ENCODE measurements at places on chromosomes 3 and 15.

- no peak for DNase-seq
These were observed 410.8 kb upstream of the RASGRP1 start for GRCh38 chr15:38975282-38975990.

DNA sequence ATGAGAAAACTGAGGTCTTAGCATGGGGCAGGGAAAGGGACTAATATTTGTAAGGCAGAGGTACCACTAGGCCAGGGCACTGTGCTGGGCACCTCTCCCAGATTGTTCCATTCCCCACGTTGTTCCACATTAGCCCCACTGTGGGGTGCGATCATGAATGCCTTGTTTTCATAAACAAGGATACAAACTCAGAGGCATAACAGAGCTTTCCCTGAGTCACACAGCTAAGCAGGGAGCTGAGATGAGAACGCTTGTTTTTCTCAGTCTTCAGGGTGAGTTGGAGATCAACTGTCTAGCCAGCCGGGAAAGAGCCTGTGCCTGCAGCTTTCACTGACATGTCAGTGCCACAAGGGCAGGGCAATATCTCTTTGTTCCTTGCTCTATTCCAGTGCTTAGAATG, 47.9 kb upstream of the ITGA11 start:
- no peak for DNase-seq

DNA sequence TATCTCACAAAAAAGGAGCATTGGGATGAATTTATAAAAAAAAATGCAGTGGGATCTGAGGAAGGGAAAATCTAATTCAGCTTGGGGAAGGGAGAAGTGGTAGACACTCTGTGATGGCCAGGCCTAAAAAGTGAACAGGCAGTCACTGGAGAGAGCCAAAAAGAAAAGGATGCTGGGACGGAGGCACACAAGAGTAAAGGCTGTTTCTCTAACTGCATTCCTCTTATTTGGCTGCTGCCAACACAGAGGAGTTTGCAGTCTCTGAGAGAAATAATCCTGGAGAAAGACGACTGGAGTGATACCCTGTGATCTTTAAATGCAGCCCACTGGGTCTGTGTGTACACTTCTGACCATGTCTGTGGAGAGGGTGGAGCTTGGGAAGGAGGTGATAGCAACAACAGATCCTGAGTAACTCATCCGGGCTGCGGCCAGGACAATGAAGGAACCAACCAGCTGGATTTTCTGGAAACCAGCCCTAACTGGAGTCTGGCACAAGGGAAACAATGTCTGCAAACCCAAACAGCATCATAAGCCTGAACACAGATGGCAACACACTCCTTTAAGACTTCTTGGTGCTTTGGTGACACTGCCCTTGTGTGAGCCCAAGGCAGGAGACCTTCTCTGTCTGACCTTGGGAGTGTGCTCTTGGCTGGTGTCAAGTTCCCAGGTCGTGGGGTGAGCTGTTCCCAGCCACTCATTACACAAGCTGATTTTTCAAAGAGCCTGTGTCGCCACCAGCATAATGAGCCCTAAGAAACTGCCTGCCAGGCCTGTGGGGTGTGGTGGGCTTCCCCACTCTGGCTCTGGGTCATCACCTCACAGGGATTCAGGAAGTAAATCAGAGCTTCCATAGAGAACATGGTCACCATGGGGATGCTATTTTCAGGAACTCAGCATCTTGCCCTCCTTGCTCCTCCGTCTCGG, 8.0 kb downstream of the FYCO1 start:
- DNase-seq = no peak

DNA sequence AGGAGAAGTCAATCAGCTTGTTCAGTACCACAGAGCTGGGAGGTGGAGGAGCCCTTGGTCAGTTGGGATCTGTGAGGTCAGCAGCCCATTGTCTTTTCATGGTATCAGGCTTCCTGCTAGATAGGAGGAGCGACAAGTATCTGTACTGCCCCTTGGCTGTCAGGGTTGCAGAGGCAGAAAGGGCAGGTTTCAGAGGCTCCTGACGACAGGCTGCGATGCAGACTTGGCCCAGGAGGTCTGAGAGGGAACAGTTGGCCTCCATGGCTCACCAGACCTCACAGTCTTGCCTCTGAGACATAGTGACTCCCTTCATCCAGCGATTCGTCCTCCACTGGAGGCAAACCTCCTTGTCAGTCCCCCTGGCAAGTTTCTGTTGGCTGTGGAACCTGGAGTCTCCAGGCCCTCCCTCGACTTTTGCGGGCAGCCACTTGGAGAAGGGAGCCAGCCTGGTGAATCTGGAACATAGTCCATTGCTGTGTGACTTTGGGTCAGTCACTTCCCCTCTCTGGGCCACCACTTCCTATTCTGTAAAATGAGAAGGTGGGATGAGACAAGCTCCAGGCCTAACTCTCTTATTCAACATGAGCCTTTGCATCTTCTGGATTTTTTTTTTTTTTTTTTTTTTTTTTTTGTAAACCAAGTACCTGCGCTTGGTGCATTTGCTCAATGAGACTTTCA, 177.9 kb upstream of the TLE3 start:
- no peak for DNase-seq

DNA sequence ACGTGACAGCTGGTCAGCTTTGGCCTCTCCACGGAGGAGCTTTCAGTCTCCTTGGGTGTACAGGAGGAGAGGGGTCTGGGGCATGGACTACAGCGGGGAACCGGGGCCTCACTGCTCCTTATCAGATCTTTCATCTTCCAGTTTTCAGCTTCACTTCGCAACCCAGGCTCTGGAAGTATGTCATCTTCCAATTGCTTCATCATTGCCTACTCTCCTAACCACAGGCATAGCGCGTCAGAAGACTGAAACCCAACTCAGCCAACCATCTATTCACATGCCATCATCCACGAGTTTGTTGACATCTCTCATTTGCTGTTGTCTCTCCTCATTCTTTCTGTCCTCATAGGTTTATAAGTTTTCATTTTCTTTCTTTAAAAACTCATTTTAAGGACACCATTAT, 119.5 kb downstream of the MYLK start:
- no peak for DNase-seq

GRCh38 chr3:102451543-102451942, 16.7 kb downstream of the ZPLD1 start:
- DNase-seq = no peak

GRCh38 chr3:114519415-114519814, 225.6 kb downstream of the TIGIT start:
- DNase-seq = no peak

DNA sequence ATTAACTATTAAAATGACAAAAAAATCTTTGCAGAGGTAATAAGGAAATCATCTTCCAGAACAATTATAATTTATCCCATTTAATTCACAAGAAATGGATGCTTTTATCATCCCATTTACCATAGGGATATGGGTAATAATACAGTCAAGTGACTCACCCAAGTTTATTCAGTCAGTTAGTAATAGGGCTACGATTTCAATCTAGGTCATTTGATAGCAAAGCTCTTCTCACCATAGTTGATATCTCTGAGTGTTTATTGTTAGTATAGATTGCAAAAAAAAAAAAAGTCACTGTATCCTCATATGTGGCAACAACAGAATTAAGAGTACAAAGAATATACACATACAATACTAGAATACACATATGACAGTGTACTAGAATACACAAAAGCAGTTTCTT, 797.1 kb downstream of the ROBO1 start:
- no peak for DNase-seq

- DNase-seq = no peak
These were observed 5.5 kb upstream of the BUB1B start for GRCh38 chr15:40155270-40155910.

GRCh38 chr3:191963182-191963581, 502.2 kb downstream of the PYDC2 start:
- DNase-seq = no peak

GRCh38 chr3:26202169-26202568, 412.3 kb downstream of the OXSM start:
- DNase-seq = no peak

DNA sequence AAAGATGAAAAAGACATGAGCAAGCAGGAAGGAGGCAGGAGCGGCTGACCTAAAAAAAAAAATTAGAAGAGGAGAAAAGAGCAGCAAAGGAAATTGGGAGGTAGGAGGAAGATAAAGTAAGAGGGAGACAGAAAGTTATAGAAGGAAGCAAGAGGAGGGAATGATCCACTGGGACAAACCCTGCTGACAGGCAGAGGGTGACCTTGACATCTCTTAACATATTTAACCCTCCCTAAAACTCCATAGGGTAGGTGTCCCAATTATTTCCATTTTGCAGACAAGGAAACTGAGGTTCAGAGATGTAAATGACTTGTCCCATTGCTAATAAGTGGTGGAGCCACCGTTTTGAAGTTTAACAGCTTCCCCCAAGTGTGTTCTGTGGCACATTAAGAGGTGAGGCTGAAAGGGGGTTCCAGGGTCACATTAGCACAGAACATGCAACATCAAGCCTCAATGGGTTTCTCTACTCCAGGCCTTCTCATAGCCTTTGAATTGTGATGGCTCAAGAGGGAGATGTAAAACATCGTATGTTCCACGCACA, 37.4 kb upstream of the PRICKLE2 start:
- DNase-seq = no peak

DNA sequence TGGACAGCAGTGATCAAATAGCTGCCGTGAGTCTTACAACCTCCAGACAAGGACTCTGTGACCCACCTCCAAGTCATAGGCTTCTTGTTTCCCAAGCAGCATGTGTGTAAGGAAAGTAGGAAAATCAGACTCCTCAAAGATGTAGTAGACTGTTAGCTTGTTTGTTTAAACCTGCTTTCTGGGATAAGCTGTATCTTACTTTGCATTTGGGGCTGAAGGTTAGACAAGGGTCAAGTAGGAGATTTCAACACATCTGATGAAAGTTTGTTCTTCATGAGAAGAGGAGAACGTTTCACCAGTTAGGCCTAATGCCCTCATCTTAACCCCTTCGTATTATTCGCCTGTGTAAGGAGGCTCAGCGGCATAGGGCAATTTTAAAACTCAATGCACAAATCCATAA, 756.4 kb upstream of the NR2F2 start:
- DNase-seq = no peak

DNA sequence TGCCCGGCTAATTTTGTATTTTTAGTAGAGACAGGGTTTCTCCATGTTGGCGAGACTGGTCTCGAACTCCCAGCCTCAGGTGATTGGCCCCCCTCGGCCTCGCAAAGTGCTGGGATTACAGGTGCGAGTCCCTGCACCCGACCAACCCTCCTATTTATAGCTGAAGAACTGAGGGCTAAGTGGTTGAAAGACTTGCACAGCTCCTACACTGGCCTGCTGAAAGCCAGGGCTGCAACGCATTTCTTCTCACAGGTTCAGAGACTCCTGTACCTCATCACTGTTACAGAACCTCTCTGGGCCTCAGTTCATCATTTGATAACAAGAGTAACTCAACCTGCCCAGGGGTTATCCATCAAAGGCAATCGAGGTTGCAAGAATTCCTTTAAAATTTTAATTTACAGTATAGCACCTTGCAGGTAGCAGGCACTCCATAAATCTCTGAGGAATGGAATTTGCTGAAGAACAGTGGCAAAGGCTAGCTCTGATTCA, 626.5 kb upstream of the TBL1XR1 start:
- no peak for DNase-seq

DNA sequence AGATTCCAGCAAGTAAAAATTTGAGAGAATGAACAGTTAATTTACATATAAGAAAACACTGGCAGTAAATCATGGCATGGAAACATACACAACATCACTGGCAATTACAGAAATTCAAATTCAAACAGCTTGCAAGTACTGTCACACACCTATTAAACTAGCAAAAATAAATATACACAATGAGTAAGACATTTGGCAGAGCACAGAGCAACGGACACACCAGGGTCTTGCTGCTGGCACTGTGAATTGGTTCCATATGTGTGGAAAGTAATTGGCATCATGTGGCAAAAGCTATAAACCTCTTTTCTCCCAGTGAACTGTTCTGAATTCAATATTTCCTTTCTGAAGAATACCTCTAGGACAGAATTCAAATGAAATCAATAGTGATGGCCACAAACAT, 78.3 kb downstream of the LRRK1 start:
- no peak for DNase-seq

Measured in MM.1S (cell line).